Nephron progenitor cell (in vitro differentiated cells): ENCODE measurements at places on chromosomes 16 and 17.

DNA sequence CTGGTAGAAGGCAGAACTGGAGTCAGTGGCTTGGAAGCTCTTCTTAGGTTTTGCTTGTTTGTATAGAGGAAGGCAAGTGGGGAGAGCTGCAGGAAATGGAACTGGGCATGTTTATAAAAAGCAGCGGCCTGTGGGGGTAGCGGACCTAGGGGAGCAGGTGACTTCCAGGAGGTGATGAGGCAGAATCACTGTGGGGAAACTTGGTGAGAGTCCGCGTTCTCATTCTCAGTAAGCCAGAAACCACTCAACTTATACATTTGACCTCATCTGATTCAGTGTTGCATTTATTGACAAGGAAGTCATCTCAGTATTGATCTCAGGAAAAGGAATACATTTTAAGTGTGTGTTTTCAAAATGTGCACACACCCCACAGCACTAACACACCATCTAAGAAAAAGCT is 299.8 kb downstream of the CNTNAP4 start:
- DNase-seq, result no peak

- no peak for DNase-seq
Observed at GRCh38 chr17:29557085-29557738, 9.6 kb downstream of the ABHD15 start.

DNA sequence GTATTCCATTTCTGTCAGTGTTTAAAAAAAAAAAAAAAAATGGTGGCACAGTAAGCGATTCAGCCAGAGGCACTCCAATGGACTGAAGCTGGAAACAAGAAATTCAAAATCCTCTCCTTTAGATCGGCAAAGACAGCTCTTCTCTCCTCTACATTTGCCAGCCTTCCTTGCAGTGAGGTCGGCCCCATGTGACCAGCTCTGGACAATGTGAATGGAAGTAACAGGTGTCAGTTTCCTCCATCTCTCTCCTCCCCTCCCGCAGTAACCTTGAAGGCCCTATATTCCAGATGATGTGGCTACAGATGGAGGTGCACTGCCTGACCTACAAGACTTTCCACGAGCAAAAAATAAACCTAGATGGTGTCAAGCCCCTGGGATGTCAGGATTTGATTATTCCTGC is 15.0 kb downstream of the CUEDC1 start:
- no peak for DNase-seq

- DNase-seq, result no peak
Observed at GRCh38 chr17:41792845-41793783, 6.6 kb upstream of the JUP start.

GRCh38 chr17:31095236-31096105 is 694 bp downstream of the NF1 start:
- DNase-seq, result peak; percentile 75
